ENCODE measurements at places on chromosomes 16 and 17.

GRCh38 chr16:3106205-3106928, 6.0 kb upstream of the ZNF205 start:
- DNase-seq, result peak; percentile 34

DNA sequence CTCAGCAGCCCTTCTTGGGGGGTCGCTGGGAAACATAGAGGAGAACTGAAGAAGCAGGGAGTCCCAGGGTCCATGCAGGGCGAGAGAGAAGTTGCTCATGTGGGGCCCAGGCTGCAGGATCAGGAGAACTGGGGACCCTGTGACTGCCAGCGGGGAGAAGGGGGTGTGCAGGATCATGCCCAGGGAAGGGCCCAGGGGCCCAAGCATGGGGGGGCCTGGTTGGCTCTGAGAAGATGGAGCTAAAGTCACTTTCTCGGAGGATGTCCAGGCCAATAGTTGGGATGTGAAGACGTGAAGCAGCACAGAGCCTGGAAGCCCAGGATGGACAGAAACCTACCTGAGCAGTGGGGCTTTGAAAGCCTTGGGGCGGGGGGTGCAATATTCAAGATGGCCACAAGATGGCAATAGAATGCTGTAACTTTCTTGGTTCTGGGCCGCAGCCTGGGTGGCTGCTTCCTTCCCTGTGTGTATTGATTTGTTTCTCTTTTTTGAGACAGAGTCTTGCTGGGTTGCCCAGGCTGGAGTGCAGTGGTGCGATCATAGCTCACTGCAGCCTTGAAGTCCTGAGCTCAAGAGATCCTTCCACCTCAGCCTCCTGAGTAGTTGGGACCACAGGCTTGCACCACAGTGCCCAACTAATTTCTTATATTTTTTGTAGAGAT, 3.4 kb downstream of the STH start:
- peak; percentile 5 for DNase-seq

DNA sequence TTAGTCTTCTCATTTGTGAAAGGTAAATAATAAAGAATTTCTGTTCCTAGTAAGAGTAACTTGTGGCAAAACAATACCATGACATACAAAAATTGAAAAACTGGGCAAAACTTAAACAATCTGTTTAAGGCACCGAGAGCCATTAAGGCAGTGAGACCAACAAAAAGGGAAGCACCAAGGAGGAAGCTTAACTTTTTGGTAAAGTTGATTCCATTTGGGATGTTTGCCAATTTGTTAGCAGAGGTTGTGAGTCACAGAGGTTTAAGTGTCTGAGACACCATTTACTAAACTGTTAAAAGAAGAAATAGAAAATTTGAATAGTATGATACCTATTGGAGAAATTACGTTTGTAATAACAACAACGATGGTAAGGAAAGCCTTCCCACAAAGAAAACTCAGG, 4.9 kb downstream of the SLC35G3 start:
- no peak for DNase-seq

GRCh38 chr16:15521758-15522509, 87.5 kb downstream of the BMERB1 start:
- DNase-seq, result no peak

DNA sequence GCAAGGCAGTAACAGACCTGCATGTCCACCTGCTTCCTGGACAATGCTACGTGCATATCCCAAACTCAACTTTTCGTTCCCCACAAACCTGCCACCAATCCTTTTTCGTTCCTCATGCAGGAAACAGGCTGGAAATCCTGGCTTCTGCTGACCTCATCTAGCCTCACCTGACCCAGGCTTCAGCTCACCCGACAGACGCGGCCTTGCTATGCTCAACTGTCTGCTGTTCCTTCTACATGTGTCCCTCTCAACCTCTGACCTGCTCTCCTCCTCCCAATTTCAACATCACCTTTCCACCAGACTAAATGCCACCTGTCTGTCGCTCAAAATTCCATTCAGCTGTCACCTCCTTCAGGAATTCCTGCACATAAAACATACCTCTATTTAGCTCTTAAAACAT, 44.5 kb downstream of the XPO6 start:
- DNase-seq, result no peak

DNA sequence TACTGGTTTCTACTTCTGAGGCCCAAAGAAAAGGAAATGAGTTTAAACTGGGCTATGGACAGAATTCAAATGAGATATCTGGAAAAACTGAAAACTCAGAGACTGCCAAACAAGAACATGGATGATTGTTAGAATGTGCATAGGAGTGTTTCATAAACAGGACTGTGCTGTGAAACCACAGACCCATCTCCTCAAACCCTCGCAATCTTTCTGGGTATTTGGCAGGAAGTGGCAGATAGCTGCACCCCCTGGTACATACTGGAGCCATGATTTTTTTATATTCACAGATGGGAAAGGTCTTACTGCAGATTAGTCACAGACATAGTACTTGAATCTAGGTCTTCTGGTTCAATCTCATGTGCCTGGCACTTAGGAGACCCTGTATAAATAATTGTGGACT, 145.0 kb downstream of the CCDC182 start:
- DNase-seq, result no peak

- DNase-seq, result no peak
Observed at GRCh38 chr17:55295411-55296170, 30.8 kb downstream of the HLF start.

DNA sequence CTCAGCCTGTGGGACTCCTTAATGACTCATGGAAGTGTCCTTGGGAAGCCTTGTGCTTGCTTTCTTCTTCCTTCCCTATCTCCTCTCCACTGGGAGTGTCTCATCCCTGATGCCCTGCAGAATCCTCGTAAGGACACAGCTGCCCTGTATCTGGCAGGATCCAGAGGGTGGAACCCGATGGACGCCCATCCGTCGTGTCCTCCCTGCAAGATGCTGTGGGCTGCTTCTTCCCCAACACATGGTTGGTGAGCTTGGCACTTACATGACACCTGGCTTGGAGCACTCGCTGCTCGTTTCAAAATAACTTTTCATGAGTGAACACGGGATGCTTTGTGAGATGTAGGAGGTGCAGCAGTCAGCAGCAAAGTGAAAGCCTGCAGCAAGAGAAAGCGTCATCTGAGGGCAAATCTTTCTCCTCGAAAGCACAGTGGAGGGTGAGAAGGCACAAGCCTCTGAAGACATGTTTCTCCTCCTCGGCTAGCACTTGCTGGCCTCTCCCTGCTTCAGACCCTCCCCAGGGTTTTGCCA, 3.3 kb downstream of the CCL15 start:
- DNase-seq, result no peak

DNA sequence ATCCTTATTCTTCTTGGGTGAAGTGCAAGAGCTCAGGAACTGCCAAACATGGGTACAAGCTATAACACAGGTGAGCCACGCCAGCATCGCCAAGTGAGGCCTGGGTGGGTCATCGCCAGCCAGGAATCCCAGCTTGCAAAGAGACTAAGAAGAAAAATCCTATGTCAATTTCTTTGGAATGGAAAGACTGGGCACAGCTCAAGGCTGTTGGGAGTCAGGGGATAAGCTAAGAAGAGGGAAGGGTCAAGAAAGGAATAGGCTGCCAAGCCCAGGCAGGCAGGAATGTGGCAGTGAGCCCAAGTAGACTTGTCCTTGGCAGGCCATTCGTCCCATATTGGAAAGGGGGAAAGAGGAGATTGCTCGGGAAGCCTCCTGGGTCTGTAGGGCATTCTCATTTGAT, 191.4 kb upstream of the CDH5 start:
- no peak for DNase-seq

GRCh38 chr17:77034677-77035424, 105.9 kb upstream of the SEC14L1 start:
- DNase-seq, result no peak

- DNase-seq, result no peak
Observed at GRCh38 chr17:3929764-3930163, 13.5 kb upstream of the P2RX1 start.

GRCh38 chr17:1078831-1079561, 82.1 kb downstream of the TIMM22 start:
- DNase-seq, result no peak

DNA sequence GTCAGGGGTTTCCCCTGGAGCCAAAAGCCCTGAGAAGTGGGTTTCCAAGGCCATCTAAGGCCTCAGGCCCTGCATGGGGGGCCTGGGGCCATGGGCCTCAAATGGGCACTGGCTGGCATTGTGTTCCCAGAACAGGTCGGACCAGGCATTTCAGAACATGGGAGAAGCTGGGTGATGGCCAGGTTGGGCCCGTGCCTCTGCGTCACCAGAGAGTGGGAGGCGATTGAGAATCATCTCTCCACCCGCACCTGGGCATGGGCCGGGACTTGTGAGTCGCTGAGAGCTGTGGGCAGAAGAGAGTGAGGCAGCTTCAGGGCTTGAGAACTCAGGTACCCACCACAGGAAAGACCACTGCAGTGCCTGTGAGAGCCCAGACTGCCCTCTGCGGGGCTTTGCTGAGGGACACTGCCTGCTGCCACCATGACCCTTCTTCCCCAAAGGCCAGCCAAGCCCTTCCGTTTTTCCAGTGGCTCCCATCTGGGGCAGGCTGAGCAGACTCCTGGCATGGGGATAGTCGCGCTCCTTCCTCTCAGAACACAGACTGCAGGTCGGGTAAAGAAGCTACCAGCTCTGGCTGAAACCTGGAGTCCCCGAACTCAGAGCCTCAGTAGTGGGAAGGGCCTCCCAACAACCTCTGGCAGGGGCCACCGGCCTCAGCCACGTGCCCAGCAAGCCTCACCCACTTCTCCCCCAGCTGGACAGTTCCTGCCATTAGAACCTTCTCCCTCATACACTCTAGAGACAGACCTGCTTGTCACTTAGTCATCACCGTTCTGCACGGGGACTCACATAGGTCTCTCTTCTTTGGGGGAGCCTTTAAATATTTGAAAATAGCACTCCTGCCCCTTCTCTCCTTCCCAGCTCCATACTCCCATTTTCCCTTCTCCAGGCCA, 1.6 kb downstream of the RAB11FIP4 start:
- no peak for DNase-seq

DNA sequence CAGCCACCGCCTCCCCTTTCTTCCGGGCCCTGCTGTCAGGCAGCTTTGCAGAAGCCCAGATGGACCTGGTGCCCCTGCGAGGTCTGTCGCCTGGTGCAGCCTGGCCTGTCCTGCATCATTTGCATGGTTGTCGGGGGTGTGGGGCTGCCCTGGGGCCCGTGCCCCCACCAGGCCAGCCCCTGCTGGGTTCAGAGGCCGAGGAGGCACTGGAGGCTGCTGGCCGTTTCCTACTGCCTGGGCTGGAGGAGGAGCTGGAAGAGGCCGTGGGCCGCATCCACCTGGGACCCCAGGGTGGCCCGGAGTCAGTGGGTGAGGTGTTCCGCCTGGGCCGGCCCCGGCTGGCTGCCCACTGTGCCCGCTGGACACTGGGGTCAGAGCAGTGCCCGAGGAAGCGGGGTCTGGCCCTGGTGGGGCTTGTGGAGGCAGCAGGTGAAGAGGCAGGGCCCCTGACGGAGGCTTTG, 5.5 kb upstream of the TGFB1I1 start:
- no peak for DNase-seq

- DNase-seq, result no peak
Observed at GRCh38 chr16:73177729-73178295, 129.9 kb upstream of the ZFHX3 start.

DNA sequence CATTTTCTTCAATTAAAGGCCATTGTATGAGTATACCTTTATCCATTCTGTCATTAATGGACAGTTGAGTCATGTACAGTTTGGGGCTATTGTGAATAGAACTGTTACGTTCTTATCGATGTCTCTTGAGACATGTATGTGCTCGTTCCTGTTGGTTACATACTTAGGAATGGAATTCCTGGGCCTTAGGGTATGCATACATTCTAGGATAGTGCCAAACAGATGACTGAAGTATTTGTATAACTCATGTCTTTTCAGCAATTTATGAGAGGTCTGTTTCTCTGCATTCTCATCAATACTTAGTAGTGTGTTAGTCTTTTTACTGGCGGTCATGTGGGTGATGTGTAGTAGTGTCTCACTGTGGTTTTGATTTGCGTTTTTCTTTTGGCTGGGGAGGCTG, 81.2 kb downstream of the USP22 start:
- DNase-seq, result no peak

- no peak for DNase-seq
Observed at GRCh38 chr17:15232517-15232915, 32.6 kb downstream of the PMP22 start.

- DNase-seq, result no peak
Observed at GRCh38 chr17:9843152-9844010, 17.7 kb downstream of the GLP2R start.

DNA sequence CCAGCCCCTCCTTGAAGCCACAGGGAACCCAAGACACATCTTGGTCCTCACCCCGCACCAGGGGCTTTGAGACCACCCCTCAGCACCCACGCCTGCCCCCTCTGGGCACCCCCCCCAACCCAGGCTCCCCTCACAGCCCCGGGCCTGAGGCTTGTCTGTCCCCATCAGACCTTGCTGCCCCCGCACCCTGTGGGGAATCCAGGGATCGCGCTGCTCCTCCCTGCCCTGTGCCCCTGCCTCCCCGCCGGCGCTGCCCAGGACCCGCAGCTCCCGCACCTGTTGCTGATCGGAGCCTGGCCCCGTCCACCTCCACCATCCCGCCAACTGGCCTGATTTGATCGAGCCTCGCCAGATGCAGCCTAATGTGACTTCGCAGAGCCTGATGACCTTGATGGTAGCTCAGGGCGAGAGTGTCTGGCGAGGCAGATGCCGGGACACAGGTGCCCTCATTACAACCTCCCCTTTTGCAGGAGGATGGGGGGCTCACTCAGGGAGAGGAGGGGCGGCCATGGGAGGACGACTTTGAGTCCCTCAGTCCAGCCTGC, 29.0 kb downstream of the SLC25A10 start:
- no peak for DNase-seq

GRCh38 chr17:43477832-43478634, 5.7 kb upstream of the DHX8 start:
- DNase-seq, result no peak

DNA sequence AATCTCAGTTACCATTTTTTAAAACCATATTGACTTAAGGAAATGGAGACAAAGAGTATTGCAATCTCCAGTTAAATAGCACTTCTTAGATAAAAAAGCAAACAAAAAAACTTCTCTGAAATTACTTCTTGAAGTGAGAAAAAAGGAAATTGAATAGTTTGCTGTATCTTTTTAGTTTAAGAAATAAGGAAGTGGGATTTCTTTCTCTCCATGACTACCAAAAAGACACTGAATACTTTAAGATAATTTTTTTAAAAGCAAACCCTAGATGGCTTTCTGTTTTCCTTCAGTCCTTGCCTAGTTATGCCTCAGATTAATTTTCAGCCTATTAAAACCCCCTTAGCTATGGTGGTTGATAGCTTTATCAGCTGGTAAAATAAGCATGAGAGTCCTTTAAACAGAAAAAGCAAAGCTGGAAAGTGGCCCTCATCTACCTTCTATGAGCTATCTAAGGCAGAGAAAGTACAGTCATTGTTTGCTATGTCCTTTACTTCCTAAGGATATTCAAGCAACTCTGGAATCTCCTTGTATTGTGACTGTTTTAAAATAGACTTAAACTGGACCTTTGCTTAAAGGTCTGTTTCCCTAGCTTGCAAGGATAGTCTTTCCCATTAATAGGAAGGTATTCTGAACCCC, 28.6 kb downstream of the TPPP3 start:
- DNase-seq, result no peak

- no peak for DNase-seq
Observed at GRCh38 chr16:85136213-85136701, 24.0 kb upstream of the CIBAR2 start.

GRCh38 chr17:81276781-81277180, 18.3 kb downstream of the SLC38A10 start:
- no peak for DNase-seq

GRCh38 chr16:11784038-11784369, 13.1 kb downstream of the ZC3H7A start:
- no peak for DNase-seq

Measured in AG09309 (cell line).